Activated CD8-positive, alpha-beta memory T cell treated with anti-CD3 and anti-CD28 coated beads for 24 hours (primary cell): ENCODE measurements at places on chromosomes 13 and 19.

DNA sequence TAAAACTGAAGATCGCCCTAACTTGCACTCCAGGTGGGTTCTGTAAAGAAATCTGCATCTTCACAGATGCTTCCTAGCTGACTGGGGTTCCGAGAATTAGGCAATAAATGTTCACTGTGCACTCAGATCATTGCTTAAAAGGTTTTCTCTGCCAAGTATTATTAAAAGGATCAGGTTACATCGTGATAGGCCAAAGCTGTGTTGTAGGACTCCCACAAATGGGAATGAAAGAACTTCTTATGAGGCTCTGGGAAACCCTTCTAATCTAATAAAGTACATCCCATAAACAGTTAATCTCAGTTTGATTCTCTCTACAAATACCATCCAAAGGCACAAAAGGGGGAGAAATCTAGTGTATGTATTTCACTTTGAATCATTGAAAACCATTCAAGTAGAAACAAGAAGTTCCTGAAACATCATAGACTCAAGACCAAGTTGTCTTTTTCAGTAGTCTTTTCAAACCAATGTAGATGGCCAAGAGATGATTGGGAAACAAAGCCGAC, 7.1 kb upstream of the POU4F1 start:
- no peak for DNase-seq

DNA sequence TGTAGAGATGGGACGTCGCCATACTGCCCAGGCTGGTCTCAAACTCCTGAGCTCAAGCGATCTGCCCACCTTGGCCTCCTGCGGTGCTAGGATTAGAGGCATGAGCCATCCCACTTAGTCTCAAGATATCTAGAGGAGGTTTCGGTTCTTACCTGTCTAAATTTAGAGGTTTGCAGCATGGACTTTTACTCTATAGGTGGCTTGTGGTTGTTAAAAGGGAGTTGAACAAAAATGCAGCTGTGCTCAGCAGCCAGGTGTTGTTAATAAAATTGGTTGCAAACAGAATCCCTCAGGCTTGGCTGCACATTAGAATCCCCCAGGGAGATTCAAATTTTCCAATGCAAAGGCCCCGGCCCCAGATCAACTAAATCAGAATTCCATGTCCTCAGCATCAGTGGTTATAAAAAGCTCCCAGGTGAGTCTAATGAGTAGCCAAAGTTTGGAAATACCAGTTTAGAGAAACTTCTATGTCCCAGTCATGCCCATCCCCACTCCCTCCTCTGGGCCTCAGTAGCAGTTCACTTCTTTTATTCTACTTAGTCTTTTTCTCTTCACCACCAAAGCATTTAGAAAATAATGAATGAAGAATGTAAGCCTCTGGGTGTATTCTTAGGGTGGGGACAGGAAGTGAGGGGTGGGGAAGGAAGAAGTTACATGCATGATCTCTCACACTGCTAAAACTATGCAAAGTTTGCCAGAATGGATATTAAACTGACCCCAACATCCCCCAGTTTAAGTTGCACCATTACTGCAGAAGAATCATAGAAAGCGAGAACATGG, 471.0 kb downstream of the COG6 start:
- no peak for DNase-seq

- DNase-seq = peak; percentile 38
Observed at GRCh38 chr19:39924389-39924788, 10.0 kb downstream of the FCGBP start.

DNA sequence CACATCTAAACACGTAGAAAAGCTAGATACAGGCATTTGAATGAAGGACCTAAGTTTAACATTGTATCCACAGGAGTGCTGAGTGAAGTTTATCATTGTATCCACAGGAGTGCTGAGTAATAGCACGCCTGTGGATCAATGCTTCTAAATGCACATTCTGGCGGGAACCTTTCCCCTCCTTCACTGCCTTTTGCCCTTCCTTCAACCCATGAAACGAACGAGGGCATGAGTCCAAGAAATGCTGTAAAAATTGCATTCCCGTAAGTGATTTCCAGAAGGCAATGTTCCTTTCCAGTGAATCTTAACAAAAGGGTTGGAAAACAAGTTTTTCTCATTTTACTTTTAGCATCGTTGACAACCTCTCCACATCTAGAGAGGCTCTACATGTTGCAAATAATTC, 88.1 kb downstream of the ZDHHC20 start:
- no peak for DNase-seq

- DNase-seq = no peak
Observed at GRCh38 chr13:27139565-27139964, 32.0 kb downstream of the USP12 start.

DNA sequence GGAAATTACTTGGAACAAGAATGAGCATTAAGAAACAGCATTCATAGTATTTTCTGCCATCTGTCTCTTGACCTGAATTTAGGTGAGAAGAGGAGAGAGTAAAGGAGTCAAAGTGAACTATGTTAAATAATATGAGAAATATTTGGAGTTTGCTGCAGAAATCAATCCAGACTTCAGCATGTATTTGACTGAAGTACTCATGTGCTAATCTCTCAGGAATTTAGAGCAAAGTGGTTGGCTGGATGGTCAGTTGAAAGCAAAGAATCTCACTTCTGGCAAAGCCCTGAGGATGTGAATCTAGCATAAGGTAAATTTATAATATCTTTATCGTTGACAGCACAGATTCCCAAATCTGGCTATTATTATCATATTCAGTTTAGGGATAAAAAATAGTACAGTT, 394.3 kb downstream of the PCDH17 start:
- DNase-seq = no peak
